ENCODE measurements at places on chromosomes 16 and 17.

- peak; percentile 52 for DNase-seq
Observed at GRCh38 chr17:63406689-63407330, 39.3 kb downstream of the CYB561 start.

GRCh38 chr16:49491106-49491670 lies 117.6 kb downstream of the C16orf78 start:
- DNase-seq: no peak

DNA sequence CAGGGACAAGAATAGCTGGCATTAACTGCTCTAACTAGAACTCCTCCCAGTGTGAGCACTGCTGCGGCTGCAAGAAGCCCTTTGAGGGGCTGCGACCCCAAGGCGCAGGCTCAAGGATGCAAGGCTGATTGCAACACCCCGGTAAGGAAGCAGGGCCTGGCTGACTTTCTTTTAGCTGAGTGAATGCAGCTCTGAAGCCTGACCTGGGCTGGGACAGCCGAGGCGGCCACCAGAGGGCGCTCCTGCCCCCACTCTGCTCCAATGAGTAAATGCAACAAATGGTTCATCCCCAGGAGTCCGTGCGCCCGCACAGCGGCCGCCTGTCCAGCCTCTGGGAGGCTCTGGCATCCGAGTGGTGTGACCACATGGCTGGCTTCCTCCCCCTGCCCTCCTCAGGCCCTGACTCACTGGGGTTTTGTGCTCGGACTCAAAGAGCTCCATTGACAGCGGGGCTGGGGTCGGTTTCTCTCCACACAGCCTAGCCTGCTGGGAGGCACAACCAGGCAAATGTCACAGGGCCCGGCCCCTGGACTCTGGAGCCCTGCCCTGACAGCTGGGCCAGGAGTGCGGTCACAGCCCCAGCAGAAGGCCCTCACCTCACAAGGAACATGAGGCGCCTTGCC lies at the start of gene SMIM5:
SMIM5 (plus strand) TSS at position 572 of the 623 bp plus-strand sequence. CDS start 6,768 bp downstream, outside the sequence.
- DNase-seq: peak; percentile 73

GRCh38 chr17:61495161-61495857 lies 43.1 kb downstream of the TBX4 start:
- no peak for DNase-seq

- no peak for DNase-seq
Observed at GRCh38 chr17:45906237-45906636, 11.9 kb downstream of the MAPT start.

- DNase-seq: peak; percentile 76
Observed at GRCh38 chr17:41666708-41667279, 21.9 kb upstream of the EIF1 start.

DNA sequence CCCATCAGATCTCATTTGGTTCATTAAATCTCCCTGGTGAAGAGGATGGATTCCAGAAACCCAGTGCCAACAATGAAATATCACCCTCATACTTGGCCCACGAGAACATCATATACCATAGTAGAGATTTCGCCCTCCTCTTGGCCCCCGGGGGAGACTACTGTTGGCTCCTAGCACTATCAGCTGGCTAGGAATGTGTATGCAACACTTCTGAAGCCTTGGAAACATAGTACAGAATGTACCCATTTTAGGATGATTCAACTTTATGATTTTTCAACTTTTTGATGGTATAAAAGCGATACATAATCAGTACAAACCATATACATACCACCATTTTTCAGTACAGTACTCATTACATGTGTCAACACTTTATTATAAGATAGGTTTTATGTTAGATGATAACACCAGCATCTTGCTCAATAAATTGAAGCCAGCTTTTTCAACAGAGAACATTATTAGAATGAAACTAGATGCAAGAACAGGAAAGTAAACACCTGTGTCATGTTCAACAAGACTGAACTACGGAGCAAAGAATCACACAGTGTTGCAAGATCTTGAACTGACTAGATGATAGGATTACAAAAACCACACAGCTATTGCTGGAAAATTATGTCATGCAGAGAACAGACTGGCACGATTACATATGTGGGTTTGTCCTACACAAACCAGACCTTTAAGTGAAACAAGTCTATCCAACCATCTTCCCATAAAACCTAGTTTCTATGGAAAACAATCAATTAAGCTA lies 17.2 kb downstream of the RSL1D1 start:
- DNase-seq: no peak

DNA sequence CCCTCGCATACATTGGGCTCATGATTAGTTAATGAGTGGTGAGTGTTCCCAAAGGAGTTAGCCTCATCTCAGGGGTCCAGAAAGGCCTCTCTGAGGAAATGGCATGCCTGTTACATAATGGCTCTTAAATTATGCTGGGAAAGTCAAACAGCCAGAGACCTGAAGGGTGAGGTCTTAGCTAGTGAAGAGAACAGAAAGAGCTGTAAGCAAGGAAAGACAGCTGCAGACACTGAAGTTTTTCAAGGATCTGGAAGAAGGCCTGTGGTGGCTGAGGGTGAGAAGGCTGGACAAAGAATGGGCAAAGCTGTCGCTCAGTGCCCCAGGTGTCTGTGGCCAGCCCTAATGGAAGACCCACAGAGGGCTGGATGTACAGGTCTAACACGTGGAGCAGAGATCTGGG lies 10.4 kb downstream of the SP2 start:
- no peak for DNase-seq

All from T follicular helper cell (primary cell).